ENCODE measurements at places on chromosomes 2 and 18. TPM values are rescaled to one million over a fixed set of nuclear protein-coding genes. Genes with fewer than 3 reads are reported as not detected.

The PTPRN gene
- 145 TPM for polyA plus RNA-seq

The FHOD3 gene
- 15.2 TPM for polyA plus RNA-seq

The GPR45 gene
- polyA plus RNA-seq = 0.34 TPM

The LPIN1 gene
- 15.0 TPM for polyA plus RNA-seq

The CD207 gene
- polyA plus RNA-seq = 0.39 TPM

The DSC2 gene
- 0.22 TPM for polyA plus RNA-seq

The CYP27C1 gene
- not detected for polyA plus RNA-seq

The GPR35 gene
- polyA plus RNA-seq = 1.5 TPM

The MARS2 gene
- 2.4 TPM for polyA plus RNA-seq
